ENCODE measurements at places on chromosomes 16 and 17.

GRCh38 chr17:15366026-15366425, 24.6 kb upstream of the TEKT3 start:
- no peak for DNase-seq

DNA sequence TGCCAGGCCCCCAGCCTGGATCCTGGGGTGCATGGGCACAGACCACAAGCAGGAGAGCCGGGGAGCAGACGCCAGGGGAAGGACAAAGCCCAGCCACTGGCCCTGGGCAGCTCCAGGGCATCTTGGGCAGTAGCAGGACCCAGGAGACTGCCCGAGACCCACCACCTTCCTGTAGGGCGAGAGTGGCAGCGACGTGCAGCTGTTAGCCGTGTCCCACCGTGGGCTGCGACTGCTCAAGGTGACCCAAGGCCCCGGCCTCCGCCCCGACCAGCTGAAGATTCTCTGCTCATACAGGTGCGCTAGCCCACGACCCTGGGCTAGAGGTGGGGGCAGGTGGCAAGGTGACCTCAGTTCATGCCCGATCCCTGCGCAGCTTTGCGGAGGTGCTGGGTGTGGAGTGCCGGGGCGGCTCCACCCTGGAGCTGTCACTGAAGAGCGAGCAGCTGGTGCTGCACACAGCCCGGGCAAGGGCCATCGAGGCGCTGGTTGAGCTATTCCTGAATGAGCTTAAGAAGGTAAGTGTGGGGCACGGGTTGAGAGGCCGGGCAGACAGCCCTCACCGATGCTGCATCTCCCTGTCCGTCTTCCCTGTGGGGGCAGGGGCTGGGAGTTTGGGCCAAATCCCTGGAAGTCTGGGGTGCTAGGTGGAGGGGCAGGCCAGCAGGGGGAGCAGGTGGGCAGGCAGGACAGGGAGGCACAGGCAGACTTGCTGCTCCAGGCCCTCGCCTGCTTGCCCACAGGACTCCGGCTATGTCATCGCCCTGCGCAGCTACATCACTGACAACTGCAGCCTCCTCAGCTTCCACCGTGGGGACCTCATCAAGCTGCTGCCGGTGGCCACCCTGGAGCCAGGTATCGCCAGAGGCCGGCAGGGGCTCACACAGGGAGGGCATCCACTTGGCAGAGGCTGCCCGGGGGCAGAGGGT, 13.5 kb upstream of the SMIM5 start:
- peak; percentile 35 for DNase-seq

GRCh38 chr17:33056399-33057146, 64.9 kb downstream of the SPACA3 start:
- no peak for DNase-seq

GRCh38 chr17:50507871-50508572, at the start of gene MYCBPAP:
TSS of gene MYCBPAP (plus strand) at chr17:50508439. CDS start at chr17:50508675, 236 bp downstream.
- DNase-seq, result peak; percentile 26

DNA sequence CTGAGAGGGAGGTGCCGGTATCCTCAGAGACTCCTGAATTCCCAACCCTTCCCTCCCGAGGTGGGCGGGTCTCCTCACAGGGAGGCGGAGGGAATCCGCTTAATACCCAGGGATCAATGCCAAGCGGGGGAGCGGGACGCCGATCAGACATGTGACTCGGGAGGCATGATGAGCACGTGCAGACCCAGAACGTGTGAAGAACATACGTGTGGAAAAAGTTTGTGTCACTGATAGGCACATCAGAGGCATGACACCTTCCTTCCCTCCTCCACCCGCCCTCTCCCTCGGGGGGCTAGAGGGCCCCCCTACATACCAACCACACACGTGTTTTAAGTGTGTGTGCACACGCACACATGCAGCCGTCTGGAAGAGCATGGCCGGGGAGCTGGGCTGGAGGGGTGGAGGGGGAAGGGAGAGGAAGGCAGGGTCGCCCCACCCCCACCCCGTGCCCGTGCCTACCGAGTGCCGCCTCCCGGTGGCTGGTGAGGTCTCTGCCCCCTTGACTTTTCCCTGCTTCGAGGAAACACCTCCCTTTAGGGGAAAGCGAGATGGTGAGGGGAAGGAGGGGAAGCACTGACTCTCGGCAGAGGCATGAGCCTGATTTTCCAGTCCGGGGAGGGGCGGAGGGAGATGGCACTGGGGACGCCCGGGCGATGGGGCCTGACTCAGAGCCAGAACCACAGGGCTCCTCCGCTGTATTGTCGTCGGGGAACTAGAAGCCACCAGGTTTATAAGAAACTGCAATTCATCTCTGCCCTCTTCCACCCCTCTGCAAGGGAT, 12.1 kb upstream of the TBX21 start:
- DNase-seq, result peak; percentile 32

GRCh38 chr17:1272701-1273100, 2.5 kb downstream of the BHLHA9 start:
- no peak for DNase-seq

- no peak for DNase-seq
These were observed 124.2 kb downstream of the METRNL start for GRCh38 chr17:83203472-83204221.

DNA sequence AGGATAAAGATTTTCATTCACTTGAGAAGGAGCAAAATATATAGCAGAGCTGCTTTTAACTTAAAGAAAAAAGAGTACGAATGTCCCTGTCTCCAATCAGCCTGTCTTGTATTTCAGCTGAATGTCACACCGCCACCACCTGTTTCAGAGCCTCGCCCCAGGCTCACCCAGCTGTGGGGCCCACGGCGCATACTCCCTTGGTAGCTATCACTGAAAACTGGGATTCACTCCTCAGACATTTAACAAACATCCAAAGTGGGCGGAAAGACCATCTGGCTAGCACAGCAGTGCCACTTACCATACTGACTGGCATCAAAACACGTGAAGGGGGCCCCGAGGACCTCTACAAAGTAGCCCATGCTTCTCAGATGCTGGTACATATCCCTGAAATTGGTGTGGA, 25.4 kb upstream of the SLC38A8 start:
- DNase-seq, result no peak

DNA sequence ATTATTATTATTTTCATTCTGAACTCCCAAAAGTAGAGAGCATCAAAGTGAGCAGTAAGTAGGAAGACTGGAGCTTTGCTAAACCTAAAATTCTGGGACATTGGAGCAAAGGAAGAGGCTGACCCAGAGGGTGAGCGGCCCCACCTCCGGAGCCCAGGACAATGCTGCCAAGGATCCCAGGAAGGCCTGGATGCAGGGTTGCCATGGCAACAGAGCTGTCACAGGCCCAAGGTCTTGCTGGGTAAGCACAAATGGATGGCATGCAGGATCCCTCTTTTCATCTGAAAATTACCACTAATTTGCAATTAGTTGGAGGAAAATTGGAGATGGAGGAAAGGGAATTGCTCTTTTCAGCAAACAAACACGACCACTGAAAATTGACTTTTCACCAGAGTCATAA, 457.9 kb upstream of the CDH5 start:
- DNase-seq, result no peak

DNA sequence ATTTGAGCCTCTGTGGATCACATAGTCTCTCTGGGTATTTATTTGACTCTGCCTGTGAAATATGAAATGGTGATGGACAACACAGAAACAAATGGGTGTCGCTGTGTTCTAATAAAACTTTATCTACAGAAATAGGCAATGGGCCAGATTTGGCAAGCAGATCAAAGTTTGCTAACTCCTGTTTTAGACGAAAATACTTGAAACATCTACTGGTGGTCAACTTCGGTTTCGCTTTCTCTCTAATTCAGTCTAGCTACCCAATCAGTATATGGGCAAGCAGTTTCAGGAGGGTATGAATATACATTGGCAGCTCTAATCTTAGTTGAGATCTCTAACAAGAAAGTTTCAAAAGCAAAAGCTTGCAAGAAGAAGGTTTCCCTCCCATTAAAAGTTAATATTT, 60.1 kb upstream of the DYNLRB2 start:
- DNase-seq, result no peak

DNA sequence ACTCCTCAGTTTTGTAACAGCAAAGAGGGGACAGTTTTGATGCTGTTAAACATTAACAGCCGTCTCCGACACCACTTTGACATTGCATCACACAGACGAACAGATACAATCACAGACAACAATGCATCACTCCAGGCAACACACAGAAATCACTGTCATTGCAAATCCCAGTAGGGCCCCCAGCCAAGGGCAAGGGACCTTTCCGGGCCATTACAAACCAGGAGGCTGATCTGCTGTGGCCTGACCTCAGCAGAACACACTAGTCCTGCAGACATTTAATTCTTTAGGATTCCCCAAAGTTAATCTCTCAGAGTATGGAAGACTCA, 136.2 kb upstream of the RCVRN start:
- DNase-seq, result peak; percentile 81

DNA sequence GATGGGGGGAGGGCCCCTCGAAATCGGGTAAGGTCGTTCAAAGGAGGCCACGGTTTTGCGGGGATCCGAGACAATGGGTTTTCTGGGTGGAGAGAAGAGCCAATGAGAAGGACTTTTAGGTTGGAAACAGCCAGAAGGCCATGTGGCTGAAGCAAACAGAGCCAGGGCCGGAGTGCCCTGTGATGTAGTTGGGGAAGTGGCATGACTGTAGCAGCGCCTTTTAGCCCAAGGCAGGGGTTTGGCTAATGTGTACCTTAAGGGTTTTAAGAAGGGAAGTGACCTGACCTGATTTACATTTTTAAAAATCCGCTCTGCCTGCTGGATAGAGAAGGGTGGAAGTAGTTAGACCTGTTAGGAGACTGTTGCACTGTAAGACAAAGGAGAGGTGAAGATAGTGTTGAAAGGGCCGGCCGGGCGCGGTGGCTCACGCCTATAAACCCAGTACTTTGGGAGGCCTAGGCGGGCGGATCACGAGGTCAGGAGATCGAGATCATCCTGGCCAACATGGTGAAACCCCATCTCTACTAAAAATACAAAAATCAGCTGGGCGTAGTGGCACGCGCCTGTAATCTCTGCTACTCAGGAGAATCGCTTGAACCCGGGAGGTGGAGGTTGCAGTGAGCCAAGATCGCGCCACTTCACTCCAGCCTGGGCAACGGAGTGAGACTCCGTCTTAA, 1.0 kb downstream of the LYRM1 start:
- DNase-seq, result peak; percentile 99

DNA sequence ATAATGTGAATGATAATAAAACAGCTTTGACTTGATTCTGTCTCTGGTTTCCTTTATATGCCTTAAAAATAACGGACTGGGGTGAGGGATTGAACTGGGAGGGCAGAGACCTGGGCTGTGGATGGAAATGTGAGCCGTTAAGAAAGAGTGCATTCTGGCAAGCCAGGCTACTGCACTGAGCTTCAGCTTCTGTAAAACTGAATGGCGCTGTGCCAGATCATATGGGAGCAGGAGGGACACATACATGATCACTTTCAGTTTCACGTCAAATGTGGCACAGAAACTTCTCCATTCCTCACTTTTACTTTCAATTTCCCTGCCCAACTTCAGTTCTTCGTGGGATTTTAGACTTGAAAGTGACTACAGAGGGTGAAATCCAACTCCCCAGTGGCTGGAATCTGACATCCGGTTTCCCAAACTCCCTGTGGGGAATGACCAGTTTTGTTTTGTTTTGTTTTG, 1.1 kb downstream of the MT2A start:
- peak; percentile 58 for DNase-seq

DNA sequence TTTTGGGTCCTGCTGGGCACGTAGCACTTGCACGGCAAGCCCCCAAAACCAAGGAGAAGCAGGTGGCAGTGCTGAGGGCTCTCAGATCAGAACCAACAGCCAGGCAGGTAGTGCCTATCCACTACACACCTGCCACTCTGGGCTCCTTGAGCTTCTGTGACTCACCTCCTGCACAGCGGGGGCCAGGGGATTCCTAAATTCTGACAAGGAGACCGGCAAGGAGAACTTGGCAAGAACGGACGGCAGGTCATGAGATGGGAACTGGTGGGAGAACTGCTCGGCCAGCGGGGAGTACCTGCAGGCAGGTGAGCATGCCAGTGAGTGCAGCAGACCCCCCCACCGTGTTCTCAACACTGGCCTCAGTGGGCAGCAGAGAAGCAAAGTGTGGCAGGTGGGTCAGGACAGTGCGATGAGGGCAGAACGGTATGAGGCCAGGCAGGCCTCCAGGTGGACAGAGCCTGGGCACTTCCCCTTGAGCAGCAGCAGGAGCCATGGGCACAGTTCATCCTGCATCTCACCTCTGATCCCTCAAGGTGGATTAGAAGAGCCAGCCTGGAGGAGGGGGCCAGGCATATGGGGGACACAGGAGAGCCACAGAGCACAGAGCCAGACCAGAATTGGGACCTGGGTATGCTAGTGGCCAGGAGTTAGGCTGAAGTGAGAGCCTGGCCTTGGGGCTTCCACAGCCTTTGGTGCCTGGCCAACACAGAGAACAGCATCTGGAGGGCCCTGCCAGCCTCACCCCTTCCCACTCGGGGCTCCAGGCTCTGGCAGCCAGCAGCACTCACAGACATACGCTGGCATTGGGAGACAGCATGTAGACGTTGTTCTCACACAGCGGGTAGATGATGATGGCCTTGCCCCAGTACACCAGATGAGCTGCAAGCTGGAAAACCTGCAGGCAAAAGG, 14.7 kb downstream of the MPG start:
- no peak for DNase-seq

- DNase-seq, result no peak
These were observed at the start of gene KRT25 for GRCh38 chr17:40755231-40755630. TSS of gene KRT25 (minus strand) at chr17:40755331. CDS start at chr17:40755271, 60 bp downstream.

- no peak for DNase-seq
These were observed 134.5 kb downstream of the RAB11FIP4 start for GRCh38 chr17:31525801-31526549.

- DNase-seq, result no peak
These were observed 28.8 kb downstream of the NGFR start for GRCh38 chr17:49523706-49524472.

- DNase-seq, result peak; percentile 91
These were observed 31.9 kb downstream of the NMT1 start for GRCh38 chr17:45092911-45093430.

- DNase-seq, result peak; percentile 75
These were observed 4.5 kb downstream of the DERL2 start for GRCh38 chr17:5481451-5481850.

GRCh38 chr17:78647032-78647431, 69.8 kb upstream of the DNAH17 start:
- no peak for DNase-seq

GRCh38 chr16:89988951-89989350, 30.3 kb downstream of the DBNDD1 start:
- no peak for DNase-seq

DNA sequence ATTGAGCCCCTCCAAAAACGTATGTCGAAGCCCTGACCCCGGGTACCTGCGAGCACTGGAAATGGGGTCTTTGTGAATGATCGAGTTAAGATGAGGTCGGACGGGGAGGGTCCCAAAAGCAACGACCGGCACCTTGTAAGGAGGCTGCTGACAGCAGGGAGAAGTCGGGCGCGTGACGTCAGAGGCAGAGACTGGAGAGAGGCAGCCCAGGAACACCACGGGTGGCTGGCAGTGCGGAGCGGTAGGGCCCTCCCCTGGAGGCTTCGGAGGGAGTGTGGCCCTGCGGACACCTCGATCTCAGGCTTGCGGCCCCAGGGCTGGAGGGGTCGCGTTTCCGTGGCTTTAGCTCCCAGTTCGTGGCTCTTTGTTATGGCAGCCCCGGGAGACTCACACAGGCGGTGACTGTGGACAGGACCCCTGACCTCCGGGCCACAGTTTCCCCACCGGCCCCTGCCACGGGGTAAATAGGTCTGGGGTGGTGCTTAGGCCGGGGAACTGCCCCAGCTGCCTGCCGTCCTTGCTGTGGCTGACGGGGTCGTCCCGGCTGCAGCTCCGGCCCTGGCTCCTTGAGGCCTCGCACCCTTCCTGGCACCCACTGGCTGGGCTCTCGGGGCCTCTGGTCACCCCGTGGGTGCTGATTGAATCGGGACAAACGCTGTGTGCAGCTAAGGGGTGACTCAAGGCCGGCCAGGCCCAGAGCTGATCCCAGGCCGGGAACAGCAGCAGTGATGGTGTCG, 10.6 kb upstream of the SSTR5 start:
- no peak for DNase-seq

- peak; percentile 67 for DNase-seq
These were observed 36.6 kb downstream of the BCO1 start for GRCh38 chr16:81275064-81275532.
